T follicular helper cell (primary cell): ENCODE measurements at places on chromosomes 16 and 17.

DNA sequence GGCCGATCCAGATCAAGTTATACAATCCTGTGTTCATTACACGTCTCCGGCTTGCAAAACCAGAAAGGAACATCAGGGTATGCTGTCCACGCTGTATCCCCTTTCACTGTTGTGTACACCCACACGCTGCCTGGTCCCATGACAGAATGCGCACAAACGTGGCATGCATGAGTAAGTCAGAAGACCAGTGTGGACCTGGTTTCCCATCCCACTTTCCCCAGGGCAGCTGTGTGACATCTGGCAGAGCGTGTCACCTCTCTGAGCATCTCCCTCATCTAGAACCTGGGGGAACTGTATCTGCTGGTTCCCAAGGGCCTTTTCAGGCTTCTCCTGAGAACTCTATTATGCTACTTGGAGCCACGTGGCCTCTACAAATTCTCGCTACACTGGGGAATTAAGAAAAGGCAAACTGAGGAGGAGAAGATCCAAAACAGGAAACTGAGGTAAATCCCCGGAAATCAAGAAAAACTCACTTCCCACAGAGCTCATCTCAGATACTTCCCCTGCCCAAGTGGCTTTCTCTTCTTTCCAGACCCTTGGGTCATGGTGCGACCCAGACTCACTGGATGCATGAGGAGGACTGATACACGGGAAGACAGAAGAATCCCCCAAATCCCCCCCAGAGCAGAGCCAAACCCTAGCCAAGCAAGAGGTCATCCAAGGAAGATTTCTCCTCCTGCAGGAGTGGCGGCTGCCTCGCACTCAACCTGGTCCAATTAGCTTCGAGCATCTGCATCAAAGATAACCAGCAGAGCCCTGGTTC is 139.3 kb downstream of the GAS7 start:
- DNase-seq, result no peak

DNA sequence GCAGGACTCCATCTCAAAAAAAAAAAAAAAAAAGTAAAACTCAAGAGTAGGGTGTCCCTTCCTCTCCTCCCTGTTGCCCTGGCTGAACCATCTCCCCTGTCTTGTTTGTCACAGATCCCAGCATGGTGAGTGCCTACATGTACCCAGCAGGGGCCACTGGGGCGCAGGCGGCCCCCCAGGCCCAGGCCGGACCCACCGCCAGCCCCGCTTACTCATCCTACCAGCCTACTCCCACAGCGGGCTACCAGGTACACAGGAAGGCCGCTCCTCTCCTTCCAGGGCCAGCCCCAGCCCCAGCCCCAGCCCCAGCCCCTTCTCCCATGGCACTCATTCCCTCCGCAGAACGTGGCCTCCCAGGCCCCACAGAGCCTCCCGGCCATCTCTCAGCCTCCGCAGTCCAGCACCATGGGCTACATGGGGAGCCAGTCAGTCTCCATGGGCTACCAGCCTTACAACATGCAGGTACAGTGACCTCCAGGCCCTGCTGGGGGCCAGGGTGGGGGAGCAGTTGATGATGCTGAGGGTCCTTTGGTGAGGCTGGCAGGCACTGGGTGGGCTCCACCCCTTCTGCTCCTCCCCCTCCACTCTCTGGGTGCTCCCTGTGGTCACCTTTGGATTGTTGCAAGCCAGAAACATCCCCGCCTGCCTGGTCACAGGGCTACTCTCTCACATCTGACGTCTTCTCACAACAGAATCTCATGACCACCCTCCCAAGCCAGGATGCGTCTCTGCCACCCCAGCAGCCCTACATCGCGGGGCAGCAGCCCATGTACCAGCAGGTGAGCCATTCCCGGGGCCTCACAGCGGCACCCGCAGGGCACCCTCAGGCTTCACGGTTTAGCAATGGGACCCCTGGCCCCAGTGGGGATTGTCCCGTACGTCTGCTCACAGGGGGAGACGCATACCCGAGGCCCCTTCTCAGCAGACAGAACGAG is 2.5 kb upstream of the MRPL12 start:
- no peak for DNase-seq

DNA sequence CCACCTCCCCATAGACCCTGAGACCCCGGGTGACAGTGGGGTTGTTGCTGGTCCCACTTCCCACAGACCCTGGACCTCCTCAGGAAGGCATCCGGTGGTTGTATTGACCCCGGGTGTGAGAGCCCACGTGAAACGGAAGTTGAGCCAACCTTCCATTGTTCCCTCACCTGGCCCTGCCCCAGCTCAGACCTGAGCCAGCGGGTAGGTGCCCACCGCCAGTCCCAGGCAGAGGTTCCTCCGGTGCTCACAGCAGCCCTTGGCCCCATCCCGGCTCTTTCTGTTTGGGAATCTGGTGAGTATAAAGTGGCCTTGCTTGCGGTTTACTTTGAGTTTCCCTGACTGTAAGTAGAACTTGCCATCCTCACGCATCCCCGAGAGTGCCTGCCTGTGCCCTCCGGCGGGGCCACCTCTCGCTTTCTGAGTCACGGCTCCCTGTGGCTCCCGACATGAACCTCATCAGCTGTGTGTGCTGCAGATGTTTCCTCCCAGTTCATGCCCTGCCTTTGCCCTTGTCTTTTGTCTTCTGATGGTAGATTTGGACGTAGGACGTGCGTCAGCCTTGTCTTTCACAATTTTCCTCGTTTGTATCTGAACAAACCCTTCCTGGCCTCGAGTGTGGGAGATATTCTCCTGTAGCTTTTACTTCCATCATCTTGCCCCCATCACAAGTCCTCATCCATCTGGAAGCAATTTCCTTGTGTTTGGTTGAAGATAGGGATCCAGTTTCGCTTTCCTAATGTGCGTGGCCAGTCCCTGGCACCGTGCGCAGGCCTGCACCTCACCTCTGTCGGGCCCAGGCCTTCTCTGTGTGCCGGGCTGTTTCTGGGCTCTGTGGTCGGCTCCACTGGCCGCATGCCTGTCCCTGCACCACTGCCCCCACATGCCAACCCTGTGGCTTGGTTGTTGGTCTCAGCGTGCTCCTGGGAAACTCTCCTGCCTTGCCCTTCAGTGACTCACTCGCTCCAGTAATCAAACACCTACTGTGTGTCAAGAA is 76.0 kb downstream of the METRNL start:
- DNase-seq, result no peak

GRCh38 chr17:73648974-73649373 is 4.7 kb upstream of the SDK2 start:
- DNase-seq, result no peak

GRCh38 chr17:20256144-20256543 is 211.2 kb downstream of the LGALS9B start:
- DNase-seq, result no peak

- no peak for DNase-seq
Observed at GRCh38 chr17:49866019-49866380, 18.1 kb upstream of the TAC4 start.

DNA sequence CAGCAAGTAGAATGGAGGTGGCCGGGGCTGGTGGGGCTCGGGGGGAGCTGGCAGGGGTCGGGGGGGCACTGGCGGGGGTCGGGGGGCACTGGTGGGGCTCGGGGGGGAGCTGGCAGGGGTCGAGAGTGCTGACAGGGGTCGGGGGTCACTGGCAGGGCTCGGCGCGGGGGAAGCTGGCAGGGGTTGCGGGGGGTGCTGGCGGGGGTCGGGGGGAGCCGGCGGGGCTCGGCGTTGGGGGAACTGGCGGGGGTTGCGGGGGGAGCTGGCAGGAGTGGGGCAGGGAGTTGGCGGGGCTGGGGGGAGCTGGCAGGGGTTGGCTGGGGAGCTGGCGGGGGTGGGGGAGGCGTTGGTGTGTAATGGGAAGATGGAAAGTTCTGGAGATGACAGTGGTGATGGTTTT is 25.1 kb downstream of the CCDC57 start:
- no peak for DNase-seq

DNA sequence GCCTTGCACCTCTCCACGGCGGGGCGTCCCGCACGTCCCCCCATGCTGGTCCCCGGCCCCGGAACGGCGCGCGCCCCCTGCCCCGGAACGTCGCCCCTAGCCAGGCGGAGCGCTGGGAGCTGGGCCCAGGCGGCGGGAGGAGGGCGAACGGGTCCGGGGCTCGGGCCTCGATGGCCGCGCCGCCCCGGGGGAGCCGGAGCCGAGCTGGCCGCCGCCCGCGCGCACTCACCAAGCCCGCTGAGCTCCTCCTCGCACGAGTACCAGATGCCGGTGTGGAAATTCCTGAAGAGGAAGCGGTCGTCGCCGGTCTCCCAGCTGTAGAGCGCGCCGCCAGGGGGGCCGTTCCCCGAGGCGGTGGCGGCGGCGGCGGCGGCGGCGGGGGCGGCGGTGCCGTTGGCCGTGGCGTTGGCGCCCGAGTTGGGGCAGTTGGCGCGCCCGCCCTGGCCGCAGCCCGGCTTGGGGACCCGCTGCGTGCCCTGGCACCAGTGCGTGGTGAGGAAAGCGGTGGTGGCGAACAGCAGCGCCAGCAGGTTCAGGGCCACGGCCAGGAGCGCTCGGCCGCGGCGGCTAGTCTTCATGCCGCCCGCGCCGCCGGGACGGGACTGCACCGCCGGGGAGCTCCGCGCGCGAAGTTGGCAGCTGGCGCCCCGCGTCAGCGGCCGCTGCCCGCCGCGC is 530 bp downstream of the GSG1L start:
- no peak for DNase-seq

- DNase-seq, result no peak
Observed at GRCh38 chr17:61064087-61064951, 335.3 kb upstream of the TBX2 start.

DNA sequence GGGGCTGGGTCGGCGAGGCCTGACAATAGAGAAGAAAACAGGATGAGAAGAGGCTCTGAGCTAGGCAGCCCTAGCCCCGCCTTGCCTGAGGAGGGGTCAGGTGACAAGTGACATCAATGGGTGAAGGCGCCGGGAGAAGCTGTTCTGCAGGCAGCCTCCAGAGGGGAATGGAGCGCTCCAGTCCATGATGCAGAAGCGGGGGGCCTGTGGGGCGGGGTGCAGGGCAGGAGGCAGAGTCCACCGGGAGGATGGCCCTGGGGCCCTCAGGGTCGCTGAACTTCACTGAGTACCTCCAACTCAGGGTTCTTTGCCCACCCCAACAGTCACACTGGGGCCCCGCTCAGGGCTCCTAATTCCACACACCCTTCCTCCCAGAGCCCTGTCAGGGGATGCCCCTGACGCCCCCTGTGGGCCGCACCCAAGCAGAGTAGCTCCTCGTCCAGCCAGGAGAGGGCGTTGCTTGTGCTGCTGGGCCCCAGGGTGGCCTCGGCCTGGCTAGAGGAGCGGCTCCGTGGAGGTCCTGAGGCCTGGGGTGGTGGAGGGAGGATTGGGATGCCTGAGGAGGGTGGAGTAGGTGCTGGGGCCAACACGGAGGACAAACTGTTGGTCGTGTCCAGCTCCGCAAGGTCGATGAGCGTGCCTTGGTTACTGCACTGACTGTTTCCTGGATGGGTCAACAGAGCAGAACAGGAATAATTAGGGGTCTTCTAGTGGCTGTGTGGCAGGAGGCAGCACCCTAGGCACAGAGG is 20.8 kb downstream of the GGA3 start:
- DNase-seq, result no peak

GRCh38 chr16:15980329-15980728 is 30.9 kb downstream of the ABCC1 start:
- DNase-seq, result no peak

DNA sequence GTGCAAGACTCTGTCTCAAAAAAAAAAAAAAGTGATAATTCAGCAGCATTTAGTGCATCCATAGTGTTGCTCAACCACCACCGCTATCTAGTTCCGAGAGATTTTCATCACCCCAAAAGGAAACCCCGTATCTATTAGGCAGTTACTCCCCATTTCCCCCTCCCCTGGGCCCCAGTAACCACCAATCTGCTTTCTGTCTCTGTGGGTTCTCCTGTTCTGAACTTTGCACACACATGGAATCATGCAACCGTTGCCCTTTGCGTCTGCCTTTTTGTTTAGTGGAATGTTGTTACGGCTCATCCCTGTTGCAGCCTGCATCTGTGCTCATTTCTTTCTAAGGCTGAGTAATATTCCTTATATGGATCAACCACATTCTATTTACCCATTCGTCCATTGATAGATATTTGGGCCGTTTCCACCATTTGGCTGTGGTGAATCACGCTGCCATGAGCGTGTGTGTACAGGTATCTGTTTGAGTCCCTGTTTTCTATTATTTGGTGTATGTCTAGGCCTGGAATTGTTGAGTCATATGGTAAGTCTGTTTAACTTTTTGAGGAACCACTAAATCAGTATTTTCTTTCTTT is 8.7 kb upstream of the SYNGR2 start:
- no peak for DNase-seq

DNA sequence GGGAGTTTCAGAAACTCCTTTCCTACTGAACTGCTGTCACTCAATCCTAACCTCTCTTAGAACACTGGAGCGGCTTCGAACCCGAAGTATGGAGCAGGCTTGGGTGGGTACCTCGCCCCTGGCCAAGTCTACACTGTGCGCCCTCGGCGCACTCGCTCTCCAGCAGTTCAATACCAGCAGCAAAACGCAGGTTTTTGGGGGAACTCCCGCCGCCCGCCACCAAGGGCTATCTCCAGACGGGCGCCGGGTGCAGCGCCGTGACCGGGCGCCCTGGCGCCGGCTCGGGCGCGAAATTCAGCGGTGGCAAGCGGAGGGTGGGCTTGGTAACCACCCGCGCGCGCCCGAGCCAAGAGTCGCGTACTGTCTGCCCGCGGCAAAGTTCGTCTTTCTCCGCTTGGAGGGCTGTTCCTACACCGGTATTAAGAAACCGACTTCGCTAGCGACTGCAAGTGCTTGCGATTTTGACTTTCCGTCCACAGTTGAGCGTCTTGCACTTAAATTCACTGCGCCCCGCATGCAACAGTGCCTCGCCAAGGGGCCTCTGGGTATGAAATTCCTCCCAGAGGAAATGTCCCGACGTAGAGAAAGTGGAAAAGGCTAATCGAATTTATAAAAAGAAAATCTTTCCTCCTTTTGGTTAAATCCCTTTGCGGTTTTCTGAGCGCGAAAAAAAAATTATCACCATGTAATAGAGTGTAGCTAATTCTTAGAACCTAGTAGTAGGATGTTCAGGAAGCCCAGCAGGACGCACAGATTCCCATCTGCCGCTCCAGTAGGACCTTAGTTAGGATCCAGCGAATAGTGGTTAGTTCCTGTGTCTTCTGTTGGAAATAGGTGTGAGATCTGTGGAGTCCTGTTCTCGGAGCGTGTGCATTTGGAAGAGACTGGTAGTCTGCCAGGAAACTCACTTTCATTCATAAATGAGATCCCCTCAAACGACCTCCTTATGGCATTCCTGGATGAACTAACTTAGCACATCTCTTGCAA is 5.0 kb upstream of the SALL1 start:
- no peak for DNase-seq

- DNase-seq, result no peak
Observed at GRCh38 chr17:5131146-5131715, 15.4 kb downstream of the USP6 start.
